ENCODE measurements at places on chromosomes 2 and 18.

GRCh38 chr2:42810971-42811811 is 18.8 kb upstream of the HAAO start:
- peak; percentile 12 for DNase-seq

GRCh38 chr2:8116661-8117060 is 565.2 kb upstream of the ID2 start:
- no peak for DNase-seq

GRCh38 chr2:85318222-85319074 is 9.3 kb downstream of the TGOLN2 start:
- DNase-seq, result no peak

DNA sequence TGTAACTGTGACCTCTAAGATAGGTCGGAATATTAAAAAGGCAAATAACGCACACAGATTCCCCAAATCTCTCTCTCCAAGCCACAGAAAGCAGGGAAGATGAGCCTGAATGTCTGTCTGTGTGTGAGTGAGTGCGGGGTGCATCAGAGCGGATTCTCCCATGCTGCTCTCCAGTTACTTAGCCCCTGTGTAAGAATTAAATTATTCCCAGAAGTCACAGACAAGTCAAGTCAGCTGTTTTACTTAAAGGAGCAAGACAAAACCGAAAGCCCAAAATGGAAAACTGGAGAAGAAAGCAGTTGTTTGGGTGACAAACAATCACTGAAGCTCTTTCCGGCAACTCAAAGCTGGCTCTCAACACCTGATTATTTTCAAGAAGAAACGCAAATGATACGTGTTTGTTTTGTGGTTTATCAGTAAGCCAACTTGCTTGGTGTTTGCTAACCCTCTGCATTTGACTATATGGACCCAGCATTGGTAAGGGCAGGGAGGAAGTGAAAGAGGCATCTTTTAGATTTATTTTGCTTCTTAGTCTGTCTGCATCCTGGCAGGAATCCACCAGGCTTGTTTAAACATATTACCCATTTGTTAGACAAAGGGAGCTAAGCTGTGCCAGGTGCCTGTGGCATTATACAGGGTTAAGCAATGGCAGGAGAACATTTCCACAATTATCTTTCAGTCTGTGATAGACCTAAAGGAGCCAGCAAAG is 121.5 kb upstream of the CREB1 start:
- DNase-seq, result no peak

GRCh38 chr2:180707175-180707883 is 273.1 kb upstream of the UBE2E3 start:
- no peak for DNase-seq

GRCh38 chr18:36075862-36076587 is 8.7 kb upstream of the RPRD1A start:
- no peak for DNase-seq

DNA sequence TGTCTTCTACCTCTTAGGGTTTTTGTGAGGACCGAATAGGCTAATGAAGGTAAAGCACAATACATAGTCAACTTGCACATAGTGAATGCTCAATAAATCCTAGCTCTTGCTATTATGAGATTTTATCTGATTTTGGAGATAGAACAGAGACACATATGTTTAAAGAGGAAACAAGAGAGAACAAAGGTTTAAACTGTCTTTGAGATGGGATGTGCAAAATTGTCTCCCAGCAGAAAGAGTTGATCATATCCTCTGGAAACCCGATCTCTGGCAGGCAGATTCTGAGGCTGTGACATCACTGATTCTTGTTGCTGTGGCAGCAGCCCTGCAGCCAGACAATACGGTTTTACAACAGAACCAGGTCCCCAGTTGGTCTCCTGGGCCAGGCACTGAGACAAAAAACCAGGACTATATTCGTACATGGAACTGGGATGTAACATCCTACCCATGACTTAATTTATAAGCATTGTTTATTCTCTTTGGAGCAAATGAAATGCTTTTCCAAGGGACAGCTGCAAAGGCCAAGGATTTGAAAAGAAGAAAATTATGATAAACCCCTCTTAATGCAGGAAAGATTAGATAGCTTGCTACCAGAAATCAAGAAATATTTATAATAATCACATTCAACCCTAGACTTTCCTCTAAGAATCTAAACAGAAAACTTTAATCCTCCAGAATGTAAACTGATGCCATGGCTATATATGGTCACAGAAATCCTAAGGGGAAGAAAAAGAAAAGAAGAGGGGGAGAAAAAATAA is 80.2 kb downstream of the SLC8A1 start:
- DNase-seq, result no peak

DNA sequence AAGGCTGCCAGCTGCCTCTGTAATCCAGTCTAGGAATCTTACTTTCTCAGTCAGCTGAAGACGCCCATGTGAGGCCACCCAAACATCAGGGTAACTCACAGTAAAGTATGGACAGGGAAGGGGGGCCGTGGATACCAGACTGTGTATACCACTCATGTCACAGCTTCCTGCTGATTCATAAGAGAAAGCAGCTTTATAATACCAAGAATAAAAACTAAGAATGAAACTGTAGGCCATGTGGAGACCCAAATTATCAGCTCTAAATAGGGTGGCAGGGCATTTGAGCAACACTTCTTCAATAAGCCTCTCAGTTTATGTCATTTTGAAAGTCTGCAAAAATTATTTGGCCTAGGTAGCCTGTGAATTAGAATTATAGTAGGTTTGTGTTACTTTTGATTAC is 115.0 kb upstream of the CDCA7 start:
- no peak for DNase-seq

DNA sequence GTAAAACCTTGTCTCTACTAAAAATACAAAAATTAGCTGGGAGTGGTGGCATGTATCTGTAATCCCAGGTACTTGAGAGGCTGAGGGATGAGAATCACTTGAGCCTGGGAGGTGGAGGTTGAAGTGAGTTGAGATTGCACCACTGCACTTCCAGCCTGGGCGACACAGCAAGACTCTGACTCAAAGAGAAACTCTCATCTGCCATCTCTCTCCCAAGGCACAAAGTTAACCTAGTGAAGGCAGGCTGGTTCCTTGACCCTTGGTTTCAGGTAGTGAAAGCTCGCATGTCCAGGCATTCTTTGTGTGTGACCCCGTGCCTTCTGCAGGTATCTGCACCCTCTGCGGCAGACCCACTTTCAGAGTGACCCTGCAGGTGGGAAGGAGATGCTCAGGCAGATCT is 100.0 kb downstream of the WDSUB1 start:
- DNase-seq, result no peak

- no peak for DNase-seq
Observed at GRCh38 chr2:172995323-172996244, 80.1 kb upstream of the MAP3K20 start.

- no peak for DNase-seq
Observed at GRCh38 chr2:163173591-163173990, 335.0 kb upstream of the KCNH7 start.

DNA sequence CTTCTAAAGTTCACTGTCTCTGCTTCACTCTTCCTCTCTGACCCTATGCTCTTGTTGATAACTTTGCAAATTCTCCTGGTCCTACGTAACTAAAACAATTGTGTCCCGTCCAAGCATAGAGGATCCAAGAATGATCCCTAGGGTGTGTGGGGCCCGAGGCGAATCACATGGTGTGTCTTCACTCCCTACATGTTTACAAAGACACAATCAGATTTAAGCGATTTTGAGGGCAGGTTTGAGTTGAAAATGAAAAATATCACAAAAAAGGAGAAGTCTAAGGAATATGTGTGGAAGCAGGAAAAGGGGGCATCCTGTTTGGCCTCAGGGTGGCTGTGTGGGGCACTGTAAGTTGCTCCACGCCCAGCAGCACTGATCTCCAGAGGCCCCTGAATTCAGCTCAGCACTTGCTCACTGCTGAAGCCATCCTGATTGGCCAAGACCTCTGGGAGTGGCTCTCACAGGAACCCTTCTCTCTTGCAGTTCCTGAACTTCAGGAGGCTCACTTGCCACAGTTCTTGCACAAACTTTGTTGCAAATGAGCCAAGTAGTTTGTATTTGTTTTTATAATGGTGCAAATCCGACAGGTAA is 363.6 kb downstream of the ZNF521 start:
- DNase-seq, result no peak

DNA sequence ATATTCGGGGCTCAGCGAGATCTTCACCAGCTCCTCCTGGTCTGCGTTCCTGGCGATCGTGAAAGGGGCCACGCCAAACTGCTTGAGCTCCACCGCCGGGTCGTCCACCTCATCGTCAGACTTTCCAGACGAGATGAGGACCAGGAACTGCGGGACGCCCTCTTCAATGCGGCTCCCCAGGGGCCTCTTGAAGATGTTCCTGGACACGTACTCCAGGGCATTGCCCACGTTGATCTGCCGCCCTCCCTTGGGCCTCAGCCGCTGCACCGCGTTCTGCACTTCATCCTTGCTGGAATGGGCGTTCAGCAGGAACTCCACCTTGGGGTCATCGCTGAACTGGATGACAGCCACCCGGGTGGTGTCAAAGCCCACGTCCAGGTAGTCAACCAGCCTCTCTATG is 42.1 kb downstream of the COL6A3 start:
- no peak for DNase-seq

DNA sequence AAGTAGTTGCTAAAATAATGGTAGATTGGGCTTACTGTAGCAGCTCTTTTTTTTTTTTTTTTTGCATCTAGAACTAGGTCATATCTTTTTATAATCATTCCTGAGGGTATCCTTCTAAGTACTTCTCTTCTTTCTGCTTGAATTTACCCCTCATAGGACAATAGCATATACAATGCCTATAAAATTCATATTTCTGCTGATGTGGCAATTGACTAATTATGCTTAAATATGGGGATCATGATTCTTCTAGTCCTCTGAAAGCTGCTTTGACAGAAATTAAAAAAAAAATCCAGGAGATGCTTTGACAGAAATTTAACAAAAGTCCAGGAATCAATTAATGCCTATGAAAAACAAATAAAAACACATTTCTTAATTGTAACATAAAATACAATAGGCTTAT is 358.4 kb downstream of the CCDC85A start:
- no peak for DNase-seq

DNA sequence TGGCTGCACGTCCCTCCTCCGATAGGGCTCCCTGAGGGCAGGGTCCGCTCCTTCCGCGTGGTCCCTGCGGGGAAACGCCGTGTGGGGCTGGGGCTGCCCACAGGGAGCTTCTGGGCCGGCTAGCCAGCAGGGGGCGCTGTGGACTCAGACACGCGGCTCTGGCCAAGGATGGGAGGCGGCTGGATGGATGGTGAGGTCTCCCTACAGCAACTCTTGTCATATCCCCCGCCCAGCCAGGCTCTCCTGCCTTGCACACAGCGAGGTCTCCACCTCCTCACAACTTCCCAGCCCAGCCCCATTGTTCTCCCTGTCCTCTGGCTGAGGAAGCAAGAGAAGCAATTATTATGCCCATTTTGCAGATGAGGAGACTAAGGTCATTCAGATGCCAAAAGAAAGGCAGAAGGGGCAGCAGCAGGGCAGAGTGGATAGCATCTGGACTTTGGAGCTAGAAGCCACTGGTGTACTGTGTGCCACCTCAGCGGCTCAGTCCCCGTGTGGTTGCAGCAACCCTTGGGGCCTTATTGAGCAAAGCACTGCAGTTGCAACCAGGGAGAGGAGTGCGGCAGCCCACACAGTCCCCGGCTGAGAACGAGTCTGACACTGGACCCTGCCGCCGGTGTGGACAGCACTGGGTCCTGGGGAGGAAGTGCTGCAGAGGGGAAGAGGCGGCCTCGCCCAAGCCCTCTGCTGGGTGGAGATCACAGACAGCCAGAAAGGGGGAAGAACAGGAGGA is 99.0 kb downstream of the ZFP36L2 start:
- peak; percentile 90 for DNase-seq

DNA sequence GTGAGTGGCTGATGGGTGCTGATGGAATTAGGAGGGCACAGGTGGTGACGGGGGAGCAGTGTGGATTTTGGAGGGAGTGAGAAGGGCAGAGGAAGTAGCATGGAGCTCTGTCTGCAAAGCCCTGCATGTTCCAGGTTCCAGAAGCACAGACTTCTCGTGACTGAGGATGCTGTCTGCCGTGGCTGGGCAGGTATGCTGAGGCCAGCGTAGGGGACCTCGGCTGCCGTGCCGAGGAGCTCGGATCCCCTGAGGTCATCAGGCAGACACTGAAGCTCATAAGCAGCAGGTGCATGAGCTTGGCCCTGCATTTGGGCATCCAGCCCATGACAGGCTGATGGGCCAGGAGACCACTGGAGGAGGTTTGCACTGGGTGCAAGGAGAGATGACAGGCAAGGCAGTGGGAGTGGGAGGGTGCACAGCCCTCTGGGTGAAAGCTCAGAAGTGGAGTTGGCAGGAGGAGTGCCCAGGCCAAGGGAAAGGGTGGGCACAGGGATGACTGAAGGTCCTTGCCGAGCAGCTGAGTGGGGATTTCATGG is 215.3 kb downstream of the SH3RF3 start:
- DNase-seq, result no peak

GRCh38 chr2:189010536-189010935 is 36.4 kb downstream of the COL3A1 start:
- DNase-seq, result no peak

DNA sequence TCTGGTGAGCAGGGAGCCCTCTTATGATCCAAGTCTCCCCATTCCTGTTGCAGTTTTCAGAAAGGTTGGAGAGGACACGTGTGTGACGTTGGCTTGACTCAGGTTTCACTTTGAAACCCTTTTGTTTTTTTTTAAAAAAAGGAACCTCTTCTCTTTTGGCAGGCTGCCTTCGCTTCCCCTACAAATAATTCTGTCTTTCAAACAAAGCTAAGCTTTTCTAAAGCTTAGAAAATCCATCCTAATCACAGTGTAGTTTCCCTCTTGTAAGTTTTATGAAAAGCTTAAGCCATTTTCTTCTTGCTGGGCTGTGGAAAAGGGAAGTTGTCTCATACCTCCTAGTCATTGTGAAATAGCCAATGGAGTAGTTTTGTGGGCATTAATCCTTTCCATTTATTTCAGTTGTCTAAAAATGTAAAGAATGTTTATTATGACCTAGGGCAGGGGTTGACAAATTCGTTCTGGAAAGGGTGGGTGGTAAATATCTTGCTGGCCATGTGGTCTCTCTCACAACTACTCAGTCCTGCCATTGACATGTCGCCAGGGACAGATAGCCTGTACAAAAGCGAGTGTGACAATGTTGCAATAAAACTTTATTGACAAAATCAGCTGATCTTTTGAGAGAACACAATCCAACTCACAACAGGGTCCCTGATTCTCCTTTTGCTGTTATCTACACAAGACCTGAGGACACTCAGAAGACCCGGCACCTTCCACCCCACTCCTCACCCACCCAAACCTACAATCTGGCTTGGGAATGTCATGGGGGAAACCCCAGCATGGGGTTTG is 878.8 kb downstream of the RNF144A start:
- no peak for DNase-seq

GRCh38 chr2:19484736-19485135 is 126.3 kb upstream of the OSR1 start:
- DNase-seq, result no peak

DNA sequence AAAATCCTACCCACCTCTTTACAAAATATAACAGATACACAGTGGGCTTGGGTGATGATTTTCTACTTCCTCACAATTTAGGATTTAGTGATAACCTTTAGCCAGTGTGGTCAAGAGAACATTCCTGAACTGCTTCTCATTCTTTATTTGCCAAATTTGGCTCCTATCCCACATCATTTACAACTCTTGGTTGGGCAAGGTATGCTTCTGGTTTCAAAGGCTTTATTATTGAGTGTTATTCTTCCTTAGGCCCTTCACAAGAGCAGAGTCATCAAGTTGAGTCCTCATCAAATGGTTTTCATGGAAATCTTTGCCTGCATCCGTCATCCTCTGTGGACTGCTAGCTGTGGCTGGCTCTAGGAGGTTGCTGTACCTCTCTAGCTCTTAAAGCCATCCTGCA is 472.0 kb upstream of the ETAA1 start:
- no peak for DNase-seq

Measured in stimulated activated CD8-positive, alpha-beta memory T cell treated with anti-CD3 and anti-CD28 coated beads, Interleukin-7, amount 100 ng/mL, for 24 hours (primary cell).